Inflammatory macrophage treated with lipopolysaccharide for 1 hour (primary cell): ENCODE measurements at places on chromosomes 7 and 10.
A peak's percentile ranks its signal among the peaks of the same experiment; 100 is the strongest.

DNA sequence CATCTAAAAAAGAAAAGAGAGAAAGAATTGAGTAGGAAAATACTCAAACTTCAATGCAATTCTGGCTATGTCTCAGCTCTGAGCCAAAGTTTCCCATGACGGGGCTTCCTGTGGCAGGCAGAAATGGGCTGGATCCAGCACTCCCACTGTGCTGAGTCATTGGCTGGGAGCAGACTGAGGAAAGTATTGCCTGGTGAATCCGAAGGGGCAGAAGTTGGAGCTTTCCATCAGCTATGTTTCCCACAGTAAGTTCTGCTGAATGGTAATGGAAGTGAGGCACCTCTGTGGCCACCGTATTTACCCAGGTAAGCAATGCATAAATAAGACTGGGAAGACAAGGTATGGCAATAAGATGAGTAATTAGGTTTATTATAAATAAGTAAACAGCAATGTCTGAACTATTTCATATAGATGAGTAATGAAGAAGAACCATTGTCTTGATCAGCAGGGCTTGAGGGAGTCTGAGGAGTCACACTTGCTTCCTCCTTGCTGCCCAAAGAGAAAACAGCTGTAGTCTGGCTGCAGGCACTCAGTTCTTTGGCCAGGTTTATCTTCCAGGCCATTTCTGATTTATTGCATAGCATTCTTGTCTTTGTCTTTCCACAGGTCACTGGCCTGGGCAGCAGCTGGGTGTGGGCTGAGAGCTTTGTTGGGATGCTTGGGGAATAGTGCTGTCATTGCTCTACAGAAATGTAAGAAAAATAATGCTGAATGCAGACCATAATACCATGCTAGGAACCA, 255.3 kb downstream of the DNAJB9 start:
- no peak for DNase-seq

DNA sequence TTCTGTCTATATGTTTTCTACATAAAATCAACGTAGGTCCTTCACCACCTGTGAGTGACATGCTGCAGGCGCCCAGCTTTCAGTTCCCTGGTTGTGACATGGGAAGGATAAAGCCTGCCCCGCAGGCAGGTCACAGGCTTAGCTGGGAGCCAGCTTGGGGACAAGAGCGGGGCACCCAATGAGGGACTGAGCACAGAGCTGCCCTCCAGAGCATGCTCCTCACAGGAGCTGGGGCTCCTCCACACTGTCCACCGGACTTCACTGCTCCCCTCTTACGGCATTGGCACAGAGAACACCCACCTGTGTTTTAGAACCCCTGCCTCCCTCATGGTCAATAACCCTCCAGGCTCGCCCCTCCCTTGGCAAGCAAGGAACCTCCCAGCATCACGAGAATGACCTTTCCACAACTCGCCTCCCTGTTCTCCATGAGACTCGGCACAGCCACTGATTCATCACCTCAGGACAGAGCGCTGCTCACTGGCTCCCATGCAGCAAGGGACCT, 187.1 kb downstream of the TNS3 start:
- no peak for DNase-seq

GRCh38 chr10:131444286-131444685, 132.8 kb upstream of the TCERG1L start:
- no peak for DNase-seq

DNA sequence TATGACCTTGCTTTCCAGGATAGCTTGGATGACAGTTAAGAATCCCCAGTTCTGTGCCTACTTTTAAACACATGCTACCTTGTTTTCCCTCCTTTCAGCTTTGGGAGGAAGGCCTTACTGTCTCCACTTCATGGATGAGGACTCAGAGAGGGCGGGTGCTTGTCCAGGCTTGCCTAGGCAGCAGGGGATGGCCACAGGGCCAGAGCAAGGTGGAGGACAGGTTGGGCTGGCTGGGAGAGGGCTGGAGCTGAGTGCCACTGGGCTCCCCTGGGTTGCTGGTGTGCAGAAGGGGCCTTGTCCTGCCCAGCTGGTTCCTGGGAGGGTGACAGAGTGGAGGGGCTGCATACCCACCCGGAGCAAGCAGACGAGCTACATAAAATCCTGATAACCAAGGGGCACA, 117.8 kb downstream of the GRK5 start:
- no peak for DNase-seq

DNA sequence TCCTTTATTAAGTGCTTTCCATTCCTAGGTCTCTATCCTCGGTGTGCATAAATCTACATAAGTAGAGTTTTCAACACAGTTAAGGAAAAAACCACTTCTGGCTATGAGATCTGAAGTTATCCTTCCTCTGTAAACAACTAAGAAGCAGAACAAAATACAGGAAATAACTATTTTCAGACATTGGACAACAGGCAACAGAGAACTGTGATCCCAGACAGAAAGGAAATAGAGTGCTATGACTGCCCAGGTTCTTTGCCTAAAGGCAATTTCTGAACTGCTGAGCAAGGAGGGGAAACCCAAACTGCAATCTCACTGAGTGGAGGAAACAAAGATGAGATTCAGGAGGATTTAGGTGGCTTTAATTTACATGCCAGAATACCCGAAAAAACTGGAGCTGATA, 285.4 kb downstream of the SNX13 start:
- peak; percentile 41 for DNase-seq

DNA sequence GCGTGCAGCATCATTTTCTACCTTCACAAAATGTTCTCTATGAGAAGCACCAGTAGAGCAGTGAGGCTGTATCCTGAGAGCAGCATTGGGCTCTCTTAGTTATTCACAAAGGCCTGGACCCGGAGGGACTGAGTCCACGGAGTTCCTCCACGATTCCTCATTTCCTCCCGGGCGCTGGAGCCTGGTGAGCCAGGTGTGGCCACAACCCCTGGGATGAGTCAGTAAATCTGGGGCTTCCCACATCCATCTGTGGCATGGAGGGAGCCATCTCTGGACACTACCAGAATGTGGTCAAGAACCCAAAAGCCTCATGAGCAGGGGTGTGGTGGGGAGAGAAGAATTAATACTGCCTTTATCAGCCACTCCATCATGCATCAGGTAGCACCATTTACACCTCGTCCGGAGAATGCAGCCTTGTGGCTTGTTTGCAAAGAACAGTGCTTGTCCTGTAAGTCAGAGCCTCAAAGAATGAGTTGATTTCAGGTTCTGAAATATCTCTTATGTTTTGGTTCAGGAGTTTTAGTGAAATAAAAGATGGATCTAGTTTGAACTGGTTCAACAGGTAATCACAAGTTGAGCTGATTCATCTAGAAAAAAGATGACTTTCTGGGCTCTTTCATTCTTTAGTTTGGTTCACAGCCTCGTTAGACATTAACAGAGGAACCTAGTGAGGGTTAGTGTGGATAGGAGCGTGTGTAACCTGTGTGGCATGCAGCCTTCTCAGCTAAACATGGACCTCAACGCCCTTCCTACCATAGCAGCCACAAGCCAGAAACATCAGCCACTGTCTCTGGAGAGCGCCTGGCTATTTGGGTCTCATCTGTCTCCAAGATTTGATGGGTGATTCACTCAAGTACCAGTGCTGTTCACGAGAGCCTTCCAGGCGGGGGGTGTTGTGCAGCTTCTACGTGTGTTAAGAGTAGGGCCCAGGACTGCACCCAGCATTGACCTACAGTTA, 95.2 kb downstream of the WDR37 start:
- no peak for DNase-seq

DNA sequence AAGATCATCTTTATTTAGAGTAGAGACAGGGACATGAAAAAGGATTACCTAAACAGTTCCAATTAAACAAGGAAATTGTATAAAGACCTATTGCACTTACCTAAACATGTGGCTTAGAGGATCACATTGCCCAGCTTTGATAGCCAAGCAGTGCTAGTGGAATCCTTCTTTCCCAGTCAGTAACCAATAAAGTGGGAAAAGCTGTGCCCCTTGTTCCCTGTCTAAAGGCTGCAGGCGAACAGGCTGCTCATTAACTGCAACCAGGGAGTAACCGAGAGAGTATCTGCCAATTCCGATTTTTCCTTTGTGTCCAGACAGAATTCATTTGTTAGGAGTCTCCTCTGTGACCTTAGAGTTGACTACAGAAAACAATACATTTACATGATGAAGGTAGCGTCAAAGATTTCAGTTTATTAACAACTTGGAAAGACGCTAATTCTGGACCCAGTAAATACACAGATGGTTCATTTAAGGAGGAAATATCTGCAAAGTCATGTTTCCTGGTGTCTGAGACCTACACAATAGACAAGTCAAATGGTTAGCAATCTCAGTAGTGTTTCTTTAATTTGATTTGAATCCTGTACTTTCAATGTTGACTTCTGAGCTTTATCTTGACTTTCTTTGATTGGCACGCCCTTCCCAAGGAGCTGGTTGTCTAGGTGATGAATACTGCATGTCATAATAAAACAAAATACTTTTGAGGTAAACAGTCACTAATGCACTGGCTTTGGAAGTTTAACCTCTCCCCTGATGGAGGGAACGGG, 57.3 kb upstream of the MET start:
- no peak for DNase-seq

DNA sequence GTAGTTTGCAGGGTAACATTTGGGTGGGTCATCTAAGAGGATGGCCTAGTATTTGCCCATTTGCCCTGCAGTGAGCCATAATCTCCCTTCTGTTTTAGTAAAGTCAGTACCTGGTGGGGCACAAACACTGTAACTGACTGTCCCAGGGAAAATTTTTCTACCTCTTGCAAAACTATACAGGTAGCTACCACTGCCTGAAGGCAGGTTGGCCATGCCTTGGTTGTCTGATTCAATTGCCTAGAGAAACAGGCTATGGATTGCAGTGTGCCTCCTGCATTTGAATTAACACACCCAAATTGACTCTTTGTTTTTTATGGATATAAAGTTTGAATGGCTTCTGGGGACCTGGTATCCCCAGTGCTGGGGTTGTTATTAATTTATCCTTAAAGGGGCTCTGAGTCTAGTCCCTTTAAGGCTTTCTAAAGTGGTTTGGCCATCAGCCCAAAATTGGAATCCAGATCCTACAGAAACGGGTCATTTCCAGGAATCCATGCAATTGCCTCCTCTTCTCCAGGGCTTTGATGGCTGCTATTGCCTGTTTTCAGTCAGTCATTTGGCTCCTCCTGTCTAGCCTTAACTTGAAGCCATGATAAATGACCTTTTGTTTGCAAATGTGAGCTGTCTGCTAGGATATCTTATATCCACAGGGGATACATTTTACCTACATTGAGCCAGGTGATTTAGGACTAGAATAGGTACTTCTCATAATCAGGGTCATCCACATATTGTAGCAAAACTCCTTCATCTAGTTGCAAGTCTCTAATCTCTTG, 89.1 kb downstream of the STRA8 start:
- DNase-seq: no peak

DNA sequence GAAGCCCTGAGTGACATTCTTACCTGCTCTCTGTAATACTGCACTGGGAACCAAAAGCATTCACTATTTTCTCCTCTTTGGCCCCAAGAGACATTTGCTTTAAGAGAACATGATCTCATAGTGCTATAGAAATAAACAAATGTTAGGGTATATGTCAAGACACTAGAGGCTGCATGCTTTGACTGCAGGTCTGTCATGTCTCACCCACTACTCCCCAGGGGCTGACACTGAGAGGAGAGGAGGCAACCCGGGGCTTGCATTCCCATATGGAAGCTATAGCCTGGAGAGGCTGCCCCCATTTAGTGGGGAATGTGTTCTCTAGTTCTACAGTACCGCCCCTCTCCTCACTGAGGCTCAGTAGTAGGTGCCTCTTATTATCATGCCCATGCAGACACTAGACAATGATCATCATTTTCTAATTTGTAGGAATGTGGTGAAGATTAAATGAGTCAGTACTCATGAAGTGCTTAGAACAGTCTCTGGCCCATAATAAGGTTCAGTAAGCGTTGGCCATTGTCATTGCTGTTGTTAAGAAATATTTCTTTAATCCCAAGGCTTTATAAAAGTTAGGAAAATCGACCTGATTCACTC, 4.9 kb upstream of the SLF2 start:
- DNase-seq: no peak

DNA sequence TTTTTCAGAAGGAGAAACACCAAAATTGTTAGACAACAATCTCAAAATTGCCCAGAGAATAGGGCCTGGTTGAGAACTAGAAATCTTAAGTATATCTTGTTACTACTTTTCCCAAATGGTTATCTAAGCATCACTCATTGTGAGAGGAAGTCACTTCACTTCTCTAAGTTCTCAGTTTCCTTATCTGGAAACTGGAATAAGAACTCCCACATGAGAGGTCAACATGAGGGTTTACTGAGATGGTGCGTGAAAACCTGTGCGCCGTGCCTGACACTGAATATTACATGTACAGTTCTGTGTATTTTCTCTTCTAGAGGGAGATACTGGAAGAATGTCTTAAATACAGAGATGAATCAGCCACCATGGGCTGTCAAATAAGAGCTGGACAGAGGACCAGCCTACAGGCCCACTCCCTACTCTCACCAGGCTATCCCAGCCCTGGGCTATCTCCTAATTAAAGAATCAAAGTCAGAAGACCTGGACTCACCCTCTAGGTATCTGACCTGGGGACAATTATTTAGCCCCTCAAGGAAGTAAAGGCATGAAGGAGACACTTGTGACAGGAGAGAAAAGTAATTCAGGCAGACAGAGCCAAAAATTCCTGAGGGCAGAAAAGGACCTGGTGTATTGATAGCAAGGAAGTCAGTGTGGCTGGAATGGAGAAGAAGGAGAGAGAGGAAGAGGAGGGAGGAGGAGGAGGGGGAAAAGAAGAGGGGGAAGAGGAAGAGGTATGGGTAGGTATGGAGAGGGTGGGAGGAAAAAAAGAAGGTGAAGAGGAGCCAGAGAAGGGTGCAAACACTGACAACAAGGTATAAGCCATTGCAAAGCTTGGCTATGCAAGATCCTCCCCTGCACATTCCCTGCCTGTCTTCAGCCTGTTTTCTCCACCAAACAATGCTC, 44.9 kb downstream of the CCDC71L start:
- DNase-seq: no peak

DNA sequence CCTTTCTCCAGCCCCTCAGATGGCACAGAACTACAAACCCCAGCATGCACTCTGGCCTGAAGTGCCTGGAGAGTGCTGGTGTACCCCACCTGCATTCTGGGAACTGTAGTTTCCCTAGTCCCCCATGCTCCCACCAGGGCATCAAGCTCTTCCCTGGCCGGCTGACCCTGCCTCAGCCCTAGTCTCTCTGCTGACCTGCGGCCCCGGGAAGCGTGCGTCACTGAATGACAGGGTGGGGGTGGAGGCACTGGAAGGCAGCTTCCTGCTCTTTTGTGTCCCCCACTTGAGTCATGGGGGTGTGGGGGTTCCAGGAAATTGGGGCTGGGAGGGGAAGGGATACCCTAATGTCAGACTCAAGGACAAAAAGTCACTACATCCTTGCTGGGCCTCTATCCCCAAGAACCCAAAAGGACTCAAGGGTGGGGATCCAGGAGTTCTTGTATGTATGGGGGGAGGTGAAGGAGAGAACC, 2.1 kb downstream of the NOS3 start:
- DNase-seq: no peak

DNA sequence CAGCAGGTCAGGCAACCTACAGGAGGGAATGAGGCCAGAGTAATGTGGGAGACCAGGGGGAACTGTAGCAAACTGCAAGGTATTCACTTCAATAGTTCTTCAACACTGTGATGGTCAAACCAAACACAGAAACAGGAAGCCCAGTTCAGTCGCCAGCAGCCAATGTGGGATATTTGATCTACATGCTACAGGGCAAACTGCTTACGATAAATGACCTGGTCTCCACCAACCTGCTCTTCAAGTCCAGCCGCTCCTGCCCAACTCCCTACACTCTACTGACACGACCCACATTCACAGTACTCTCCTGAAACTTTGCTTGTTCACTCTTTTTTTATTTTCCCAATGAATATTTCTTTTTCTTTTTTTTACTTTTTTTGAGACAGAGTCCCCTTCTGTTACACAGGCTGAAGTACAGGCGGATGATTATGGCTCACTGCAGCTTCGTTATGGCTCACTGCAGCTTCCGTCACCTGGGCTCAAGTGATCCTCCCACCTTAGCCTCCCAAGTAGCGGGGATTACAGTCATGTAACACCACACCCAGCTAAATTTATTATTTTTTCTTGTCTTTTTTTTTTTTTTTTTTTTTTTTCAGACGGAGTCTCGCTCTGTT, 42.1 kb downstream of the MDH2 start:
- DNase-seq: no peak
